ENCODE measurements at places on chromosomes 5 and 9.

- DNase-seq = no peak
Observed at GRCh38 chr5:153896117-153896516, 142.6 kb downstream of the FAM114A2 start.

GRCh38 chr9:95229230-95229915, 88.1 kb downstream of the FANCC start:
- DNase-seq = no peak

DNA sequence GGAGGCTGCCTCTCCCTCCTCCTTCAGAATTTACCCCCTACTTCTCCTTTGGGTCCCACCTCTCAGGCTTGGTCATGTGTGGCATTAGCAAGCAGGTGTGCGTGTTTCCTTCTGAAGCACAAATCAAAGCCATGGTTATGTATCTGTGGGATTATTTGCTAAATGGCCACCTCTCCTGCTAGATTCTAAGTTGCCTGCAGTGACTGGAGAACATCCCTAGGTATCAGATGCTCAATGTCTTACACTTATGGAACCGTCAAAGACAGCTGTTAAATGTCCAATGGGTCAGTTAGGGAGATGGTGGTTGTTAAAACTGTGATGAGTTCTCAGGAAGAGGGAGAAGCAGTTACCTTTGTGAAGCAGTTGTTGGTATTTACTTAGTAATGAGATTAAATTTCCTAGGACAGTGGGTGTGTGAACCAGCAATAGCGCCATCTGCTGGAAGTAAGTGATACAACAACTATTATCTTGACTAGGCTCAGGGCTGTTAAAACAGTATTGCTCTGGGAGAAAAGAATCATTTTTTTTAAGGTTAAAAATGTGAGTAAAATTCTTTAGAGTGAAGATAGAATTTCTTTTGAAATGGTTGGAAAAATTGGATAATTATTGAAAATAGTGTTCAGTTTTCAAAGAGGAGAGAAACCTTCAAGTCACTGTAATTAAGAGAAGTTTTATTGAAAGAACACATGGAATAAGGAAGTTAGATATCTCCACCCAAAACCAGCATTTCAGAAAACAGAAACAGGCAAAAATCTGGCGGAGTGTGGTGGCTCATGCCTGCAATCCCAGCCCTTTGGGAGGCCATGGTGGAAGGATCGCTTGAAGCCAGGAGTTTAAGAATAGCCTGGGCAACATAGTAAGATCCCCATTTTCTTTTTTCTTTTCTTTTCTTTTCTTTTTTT, 71.3 kb downstream of the TMC1 start:
- peak; percentile 38 for DNase-seq

DNA sequence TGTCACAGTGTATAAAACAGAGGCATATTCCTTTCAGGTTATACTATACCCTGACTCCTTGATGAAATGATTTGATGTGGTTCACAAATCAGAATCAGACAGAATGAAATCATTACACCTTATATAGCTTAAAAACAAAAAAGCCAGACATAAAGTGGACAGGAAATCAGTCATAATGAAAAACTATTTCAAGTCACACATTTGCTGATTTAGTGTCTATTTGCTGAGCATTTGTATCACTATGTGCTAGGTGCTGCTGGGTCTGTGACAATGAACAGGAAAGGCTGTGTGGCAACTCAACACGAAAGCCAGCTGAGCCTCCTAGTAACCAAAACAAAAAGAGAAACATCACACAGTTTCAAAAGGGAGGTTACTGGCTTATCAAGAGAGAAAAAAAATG, 194.0 kb downstream of the EFNA5 start:
- DNase-seq = no peak

DNA sequence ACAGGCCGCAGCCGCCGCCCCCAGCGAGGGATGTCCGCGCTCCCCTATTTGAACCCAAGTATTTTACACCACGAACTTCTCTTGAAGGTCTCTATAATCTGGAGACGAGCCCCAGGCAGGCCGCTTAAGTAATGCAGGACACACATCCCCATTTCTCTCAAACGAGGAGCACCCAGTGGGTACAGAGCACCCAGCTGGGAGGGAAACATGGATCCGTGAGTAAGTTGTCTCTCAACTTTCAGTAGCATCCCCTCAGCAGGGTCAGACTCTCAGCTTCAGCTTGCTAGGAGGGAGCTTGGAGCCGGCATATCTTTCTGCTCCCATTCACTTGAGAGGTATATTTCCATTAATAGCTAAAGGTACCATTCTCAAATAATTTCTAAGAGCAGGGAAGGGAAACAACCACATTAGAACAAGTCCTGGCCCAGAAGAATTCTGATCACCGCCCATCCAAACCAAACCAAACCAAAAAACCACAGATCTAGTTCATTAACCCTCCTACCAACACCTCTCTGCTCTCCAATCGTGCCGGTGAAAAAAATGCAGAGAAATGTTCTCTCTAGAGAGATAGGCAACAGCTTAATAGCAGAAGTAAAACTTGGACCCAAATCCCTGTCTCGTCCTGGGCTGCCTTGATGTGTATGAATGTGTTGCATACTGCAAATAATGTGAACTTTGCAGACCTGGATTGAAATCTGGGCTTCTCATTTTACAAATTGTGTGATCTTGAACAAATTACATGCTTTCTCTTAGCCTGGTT, 910 bp downstream of the TDRD7 start:
- DNase-seq = no peak

Data from kidney (tissue), 22 donors.